EL (cell line): ENCODE measurements at places on chromosomes 13 and 19.

- peak; percentile 67 for DNase-seq
Observed at GRCh38 chr19:28737021-28737895, 475.7 kb downstream of the UQCRFS1 start.

GRCh38 chr19:32866061-32866460, 3.5 kb downstream of the SLC7A9 start:
- DNase-seq: no peak

DNA sequence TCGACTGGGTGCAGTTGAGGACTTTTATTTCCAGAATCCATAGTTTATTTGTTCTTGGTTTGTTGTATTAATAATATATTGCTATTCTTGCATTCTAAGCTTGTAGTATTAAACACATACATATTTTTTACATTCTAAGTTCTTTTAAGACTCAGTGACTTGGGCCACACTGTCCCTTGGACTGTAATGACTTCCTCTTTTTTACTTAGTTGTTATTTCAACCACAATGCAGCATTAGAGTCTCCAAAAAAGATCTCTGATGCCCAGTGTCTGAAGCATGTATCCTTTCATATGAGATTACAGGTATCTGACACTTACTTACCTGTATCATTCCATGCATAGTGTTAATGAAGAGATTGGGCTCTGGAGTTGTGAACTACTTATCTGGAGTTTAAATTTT, 864.9 kb upstream of the PCDH20 start:
- DNase-seq: no peak

- no peak for DNase-seq
Observed at GRCh38 chr13:99471221-99472121, 29.8 kb upstream of the TM9SF2 start.

GRCh38 chr13:48542138-48542537, 9.3 kb upstream of the RCBTB2 start:
- no peak for DNase-seq

- DNase-seq: no peak
Observed at GRCh38 chr13:87820241-87820640, 149.1 kb downstream of the SLITRK5 start.

DNA sequence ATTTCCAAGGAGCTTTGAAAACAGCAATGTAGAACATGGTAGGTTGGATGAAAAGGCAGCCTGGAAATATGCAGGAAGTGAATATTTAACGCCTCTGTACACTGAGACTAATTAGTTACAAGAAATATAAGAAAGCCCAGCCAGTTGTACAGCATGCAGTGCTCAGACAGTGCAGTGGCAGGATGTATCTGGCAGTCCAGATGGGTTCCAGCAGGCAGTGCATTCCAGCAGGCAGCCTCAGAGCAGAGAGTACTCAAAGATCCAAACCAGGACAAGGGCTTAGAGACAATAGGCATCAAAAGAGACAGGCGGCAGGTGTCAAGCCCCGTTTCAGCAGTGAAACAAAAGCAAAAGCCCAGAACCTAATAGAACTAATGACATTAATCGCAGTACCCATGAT, 2776.3 kb downstream of the PCDH9 start:
- peak; percentile 6 for DNase-seq

- DNase-seq: peak; percentile 95
Observed at GRCh38 chr13:28557725-28558520, 63.0 kb upstream of the FLT1 start.

DNA sequence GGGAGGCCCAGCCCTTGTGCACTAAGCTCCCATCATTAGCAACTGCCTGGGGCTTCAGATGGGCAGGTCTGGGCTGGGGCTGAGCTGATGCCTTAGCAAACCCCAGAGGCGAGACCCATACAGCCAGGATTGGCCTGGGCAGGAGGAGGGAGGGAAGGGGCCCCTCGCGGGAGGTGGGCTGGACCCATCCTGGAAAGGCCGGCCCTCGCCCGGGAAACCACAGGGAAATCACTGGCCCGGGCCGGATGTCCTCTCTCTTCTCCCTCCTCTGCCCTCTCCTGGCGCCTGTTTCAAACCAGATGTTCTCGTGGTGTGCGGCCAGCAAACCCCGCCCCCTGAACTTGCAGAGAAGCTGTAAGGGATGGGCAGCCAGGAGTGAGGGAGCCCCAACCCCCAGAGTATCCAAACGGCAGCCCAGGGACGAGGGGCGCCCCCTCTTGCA, 43.1 kb downstream of the TMEM255B start:
- DNase-seq: peak; percentile 82

DNA sequence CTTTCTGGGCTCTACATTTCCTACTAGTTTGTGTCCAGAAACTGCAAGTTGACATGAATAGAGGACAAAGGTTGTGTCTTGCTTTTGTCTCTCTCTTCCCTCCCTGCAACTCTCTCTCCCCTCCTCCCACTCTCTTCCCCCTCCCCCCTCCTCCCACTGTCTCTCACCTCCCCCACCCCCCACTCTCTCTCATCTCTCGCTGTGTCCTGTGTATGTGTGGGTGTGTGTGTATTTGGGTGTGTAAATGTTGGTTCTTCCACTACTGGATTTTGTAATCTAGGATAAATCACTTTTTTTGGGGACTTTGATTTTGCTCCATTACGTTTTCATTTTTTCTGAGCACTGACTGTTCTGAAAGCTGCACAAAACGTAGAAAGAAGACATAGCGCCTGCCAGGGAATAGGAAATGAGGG, 48.4 kb downstream of the AKAP11 start:
- no peak for DNase-seq
